ENCODE measurements at places on chromosomes 5 and 9.

DNA sequence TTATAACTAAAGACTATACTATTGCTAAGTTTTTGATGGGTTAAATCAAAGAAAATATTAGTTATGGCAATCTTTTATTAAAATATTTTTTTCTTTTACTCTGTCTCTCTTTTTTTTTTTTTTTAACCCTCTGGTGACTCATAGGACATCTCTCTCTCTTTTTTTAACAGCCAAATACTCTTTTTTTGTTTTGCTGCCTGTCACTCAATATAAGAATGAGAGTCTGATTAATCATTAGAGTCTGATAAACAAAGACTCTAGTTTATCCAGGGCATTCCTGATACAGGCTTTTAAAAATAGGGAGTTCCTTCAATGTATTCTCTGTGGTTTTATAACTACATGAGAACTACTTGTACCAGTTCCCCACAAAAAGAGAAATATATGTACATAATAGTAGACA is 77.3 kb downstream of the SLC38A9 start:
- no peak for DNase-seq

DNA sequence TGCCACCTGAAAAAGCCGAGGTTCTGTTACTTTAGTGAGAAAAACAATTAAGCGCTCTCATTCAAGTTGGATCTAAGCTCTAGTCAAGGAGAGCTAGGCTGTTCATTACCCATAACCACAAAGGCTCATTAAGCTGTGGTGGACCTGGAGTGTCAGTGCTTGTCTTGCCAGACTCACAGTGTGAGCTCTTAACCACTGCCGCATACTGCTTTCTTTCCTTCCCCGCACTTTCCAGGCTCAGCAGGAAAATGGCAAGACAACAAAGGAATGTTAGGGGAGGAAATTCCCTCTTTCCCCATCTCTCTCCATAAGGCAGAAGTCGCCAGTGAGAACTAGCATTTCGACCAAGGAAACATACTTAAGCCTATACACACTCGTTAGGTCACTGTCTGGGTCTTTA is 467.3 kb downstream of the ENC1 start:
- DNase-seq = no peak

GRCh38 chr9:133182151-133182550 is 18.4 kb upstream of the GBGT1 start:
- no peak for DNase-seq

DNA sequence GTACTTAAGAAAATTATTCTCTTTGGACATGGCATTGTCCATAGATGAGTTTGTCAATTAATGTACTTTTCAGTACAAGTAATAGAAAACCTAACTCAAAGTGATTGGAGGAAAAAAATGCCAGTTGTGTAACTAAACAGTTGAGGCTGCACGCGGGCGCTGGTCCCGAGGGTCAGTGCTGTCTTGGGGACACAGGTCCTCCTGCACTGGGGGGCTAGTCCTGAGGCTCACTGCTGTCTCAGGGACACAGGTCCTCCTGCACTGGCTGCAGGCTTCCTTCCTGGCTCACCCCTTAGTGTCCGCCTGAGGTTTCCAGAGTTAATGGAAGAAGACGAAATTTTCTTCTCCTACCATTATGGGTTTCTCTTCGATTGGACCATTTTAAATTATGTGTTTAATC is 281.1 kb downstream of the CD180 start:
- no peak for DNase-seq

DNA sequence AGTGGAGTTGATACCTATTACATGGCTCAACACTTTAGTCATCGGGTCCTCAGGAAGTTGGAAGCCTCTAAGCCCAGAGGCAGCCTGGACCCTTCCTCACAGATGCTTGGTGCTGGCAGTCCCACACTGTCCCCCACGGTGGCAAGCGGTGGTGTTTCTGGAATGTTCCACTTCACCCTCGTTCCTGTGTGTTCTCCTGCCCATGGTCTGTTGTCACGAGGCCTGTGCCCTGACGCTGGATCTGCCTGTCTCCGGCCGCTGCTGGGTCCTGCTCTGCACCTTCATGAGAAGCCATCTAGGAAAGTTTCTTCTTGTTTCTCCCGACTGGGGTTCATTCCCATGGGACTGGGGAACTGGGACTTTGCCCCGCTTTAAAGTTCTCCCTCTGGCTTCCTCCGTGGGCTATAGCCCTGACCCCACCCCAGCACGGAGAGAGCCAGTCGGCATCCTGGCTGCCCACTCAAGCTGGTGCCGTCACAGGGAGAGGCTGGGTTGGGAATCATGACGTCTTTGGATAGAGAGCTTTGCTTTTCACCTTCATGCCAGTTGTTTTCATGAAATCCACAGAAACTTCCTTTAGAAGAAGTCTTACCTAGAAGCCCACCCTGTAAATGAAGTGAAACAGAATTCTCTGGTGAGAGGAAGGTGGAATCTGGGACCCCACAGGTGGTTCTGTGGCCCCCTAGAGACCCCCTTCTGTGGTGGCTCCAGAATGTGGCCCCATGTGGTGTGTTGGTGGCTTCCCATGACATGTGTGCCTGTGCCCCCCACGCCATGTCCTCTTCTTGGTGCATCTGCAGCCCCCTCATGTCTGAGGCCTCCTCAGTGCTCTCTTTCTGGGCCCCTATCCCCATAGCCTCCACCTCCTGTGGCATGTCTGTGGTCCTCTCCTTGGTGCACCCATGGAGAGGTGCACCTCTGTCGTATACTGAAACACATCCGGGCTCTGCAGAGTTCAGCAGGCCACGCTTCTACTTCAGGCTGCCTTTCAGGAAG is 43.8 kb downstream of the TRIP13 start:
- DNase-seq = no peak

GRCh38 chr5:128537221-128537999 is 635 bp downstream of the FBN2 start:
- peak; percentile 38 for DNase-seq

- DNase-seq = peak; percentile 92
Observed at GRCh38 chr5:14581106-14581890, at the start of gene OTULINL. TSS of gene OTULINL (plus strand) at chr5:14581792. CDS start at chr5:14581895, 103 bp downstream.

- DNase-seq = peak; percentile 7
Observed at GRCh38 chr5:107937204-107937603, 266.5 kb upstream of the EFNA5 start.

GRCh38 chr9:504921-505740 is 290.5 kb downstream of the DOCK8 start:
- DNase-seq = no peak

DNA sequence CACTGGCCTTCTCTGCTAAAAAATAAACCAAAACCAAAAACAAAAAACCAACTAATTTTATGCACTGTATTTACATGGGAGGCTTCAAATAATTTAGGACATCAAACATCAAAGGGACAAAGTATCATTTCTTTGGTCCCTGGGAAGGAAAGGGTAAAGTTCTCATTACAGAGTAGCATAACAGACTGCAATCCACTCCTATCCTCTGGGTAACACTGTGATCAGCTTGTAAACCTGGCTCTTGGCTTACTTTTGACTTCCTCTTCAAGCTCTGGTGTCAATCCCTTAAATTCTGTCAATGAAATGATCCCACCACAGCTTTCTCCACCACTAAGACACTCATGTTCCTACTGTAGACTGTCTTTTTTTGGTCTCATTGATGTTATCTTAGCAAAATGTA is 69.8 kb upstream of the VCAN start:
- no peak for DNase-seq

DNA sequence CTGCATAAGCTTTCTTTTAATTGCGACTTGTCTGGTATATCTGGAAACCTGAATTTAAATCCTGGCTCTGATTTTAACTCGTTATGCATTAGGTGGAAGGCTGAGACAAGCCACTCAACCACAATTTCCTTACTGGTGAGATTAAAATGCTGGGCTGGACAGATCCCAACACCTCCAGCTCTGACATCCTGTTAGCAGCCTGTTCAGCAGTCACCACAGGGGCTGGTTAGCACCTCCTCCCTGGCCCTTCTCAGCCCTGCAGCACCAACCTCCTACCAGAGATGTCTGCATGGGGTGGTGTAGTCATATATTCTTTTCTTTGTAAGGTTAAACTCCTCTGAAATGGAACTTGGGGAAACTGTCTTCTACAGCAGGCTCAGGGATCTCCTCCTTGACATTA is 156.5 kb upstream of the NFIL3 start:
- no peak for DNase-seq

GRCh38 chr5:91042936-91043255 is 340.2 kb downstream of the ARRDC3 start:
- DNase-seq = no peak

- no peak for DNase-seq
Observed at GRCh38 chr5:17056141-17056631, 120.1 kb upstream of the MYO10 start.

DNA sequence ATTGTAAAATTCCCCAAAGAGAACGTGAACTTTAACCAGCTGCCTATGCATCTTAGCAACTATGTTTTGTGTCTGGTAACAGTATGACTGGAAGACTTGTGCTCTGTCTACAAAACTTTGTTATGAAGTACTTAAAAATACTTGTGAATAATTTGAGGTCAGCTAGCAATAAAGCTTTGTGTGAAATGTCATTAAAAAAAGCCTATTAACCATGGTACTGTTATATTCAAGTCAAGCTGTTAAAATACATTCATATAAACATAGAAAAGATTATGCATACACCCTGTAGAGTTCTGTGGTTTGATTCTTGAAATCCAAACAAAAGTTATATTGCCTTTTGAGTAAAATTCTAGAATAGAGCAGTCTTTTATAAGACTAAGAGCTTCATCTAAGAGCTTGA is 60.1 kb downstream of the VCAN start:
- no peak for DNase-seq
